ENCODE measurements at places on chromosomes 3 and 15.

GRCh38 chr3:143951351-143951971 lies 20.2 kb upstream of the DIPK2A start:
- DNase-seq, result peak; percentile 29

DNA sequence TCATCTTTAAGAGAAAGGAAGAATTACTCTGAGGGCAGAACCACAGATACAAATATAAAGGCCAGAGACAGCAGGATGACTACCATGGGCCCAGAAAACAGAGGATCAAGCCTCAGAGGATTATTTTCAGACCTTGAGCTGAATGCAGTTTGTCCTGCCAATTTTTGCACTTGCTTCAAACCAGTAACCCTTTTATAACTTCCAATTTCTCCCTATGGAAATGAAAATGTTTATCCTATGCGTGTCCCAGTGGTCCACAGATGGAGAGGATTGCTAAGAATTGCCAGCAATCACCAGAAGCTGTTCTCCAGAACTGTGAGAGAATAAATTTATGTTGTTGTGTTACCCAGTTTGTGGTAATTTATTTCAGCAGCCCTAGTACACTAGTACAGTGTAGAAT lies 26.4 kb upstream of the MME start:
- DNase-seq, result no peak

- DNase-seq, result no peak
Measured at GRCh38 chr3:66242788-66243464, 22.1 kb downstream of the SLC25A26 start.

GRCh38 chr3:139238281-139239030 lies 105.4 kb upstream of the MRPS22 start:
- DNase-seq, result no peak

- DNase-seq, result no peak
Measured at GRCh38 chr3:148882288-148882687, 17.2 kb downstream of the CPA3 start.

DNA sequence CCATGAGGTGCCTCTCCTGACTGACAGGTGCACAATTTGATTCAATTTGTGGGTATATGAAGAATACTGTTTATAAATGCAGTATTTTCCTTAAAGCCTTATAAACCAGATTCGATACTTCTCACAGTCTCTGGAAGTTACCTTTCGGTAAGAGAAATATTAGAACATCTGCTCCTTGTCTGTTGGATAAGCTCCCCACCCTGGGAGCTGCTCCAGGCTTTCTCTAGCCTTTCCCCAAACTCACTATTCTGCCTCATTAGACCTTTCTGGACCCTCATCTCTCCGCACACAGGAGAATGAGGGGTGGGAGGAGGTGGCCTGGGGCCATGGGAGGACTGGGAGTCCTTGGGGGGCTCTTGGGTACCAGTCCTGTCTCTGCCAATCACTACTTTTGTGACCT lies 59.8 kb upstream of the TBC1D21 start:
- no peak for DNase-seq

DNA sequence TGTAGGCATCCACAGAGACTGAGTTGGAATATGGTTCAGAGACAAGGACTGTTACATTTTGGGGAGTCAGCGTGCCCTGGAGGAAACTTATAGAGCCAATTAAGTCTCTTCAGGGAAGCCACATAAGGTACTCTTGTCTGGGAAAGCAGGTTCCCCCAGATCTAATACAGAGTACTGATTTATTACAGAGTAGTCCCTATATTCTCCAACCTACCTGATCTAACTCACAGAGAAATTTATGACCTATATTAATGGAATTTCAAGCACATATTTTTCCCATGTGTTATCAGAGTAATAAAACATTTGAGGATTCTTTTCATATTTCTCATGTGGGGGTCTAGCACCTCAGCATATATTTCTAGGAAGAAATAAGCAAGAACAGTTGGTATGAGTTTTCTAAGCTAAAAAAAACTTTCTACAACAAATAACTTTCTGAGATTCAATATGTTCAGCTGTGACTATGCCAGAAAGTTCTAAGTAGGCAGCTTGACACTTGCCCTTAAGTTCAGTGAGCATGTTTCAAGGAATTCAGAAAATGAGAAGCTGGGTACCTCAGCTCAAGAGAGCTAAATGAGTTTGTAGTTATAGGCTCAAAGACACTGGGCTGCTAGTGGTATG lies 75.3 kb upstream of the COL8A1 start:
- DNase-seq, result no peak

DNA sequence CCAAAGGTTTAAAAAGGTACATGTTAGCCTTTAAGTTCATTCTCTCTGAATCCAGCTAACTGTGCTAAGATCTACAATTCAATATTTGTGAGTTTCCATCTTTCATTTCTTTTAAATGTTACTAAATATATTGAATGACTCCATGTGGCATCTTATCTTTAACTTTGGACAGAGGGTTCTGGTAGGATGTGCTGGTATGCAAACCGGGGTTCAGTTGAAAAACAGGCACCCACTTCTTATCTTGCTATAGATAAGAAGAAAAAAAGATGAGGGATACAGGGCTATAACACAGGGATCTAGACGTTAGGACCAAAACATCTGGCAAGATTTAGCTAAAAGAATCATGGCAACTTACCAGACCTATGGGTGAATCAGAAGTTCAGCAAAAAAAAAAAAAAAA lies 538.3 kb downstream of the EDEM1 start:
- no peak for DNase-seq

DNA sequence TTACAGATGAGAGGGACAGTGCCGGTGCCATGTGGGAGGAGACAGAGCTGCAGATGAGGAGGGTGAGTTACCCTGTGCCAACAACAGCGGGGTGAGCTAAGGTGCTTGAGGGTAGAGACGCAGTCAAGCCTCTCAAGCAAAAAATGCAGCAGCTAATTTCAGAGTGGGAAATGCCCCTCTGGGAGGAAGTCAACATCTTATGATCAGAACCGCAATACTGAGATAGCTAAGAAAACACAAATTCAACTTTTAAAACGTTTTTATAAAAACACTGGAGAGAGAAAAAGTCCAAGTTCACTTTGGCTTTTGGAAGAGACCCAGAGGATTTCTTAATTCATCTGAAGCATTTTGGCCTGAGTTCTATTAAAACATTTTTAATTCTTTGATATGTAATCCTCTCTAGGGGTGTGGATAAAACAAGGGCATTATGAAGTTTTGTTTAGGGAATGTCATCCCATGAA lies 319.2 kb downstream of the SLC9A9 start:
- peak; percentile 16 for DNase-seq

- no peak for DNase-seq
Measured at GRCh38 chr15:101502572-101503295, 13.2 kb upstream of the PCSK6 start.

- no peak for DNase-seq
Measured at GRCh38 chr3:191269289-191270085, 59.7 kb upstream of the CCDC50 start.

DNA sequence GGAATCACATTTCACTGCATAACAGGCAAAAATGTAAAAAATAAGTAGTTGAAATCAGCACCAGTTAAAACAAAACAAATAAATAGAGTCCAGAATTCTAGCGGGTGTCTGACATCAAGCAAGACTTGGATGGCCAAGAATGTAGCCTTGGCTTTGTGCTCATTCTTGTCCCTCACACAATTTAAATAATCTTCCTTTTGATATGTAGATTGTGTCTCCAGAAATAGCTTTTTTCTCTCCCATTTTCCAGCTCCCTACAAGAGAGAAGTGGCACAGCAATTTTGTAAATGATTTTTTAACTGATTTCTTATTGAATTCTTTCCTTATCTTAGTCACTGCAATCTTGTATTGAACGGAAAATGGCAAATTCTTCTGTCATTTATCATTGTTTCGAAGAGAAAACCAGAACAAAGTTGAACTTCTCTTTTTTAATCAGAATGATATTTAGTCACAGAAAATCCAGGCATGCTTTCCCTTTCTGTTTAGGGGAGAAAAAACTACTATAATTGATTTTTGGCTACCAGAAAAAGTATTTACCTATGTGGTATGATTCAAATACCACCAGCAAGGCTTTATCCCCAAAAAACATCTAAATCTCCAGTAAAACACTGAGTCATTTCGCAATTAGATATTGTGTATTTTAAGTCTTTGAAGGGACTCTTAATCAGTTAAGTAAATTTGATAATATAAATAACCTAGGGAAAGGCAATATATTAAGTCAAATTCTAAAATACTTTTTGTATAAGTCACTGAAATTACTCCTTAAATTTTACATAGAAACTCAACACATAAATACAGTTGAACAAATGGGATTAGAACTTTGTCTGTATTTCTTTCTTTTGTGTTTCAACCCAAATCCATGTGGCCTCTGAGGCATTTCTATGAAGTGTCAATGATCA lies 481.7 kb downstream of the GBE1 start:
- DNase-seq, result no peak

GRCh38 chr15:72516777-72517176 lies 42.6 kb downstream of the ARIH1 start:
- no peak for DNase-seq

DNA sequence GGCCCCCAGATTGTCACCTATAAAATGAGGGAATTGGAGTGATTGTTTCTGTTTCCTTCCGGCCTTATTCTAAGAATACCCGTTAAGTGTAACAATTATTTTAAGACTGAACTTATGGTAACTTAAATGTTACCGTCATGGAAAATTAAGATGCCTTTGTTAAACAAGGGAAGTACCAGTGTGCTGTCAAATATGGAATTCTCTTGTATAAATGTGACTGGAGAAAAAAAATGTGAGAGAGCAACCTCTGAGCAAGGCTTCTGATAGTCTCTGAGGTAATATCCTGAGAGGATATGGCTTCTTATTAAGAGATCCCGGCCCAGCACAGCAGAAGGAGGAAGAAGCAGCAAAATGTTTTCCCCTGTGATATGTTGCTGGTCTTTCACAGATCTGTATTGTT lies 480.7 kb upstream of the ADAMTS9 start:
- no peak for DNase-seq

DNA sequence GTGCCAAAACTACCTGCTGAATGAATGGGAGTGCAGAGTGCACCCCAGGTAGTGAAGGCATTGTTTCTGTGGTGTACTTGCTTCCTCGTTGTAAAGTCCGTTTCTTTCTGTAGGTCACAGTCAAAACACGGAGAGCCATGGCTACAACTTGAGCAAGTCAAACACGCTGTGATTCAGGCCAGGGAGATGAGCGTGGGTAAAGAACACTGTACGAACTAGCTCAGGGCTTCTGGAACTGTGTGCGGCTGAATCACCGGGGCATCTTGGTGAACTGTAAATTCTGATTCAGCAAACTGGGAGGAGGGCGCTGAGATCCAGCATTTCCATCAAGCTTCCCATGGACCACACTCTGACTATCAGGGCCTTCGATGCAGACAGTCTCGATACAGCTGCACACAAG lies 5.0 kb upstream of the TNK2 start:
- no peak for DNase-seq

DNA sequence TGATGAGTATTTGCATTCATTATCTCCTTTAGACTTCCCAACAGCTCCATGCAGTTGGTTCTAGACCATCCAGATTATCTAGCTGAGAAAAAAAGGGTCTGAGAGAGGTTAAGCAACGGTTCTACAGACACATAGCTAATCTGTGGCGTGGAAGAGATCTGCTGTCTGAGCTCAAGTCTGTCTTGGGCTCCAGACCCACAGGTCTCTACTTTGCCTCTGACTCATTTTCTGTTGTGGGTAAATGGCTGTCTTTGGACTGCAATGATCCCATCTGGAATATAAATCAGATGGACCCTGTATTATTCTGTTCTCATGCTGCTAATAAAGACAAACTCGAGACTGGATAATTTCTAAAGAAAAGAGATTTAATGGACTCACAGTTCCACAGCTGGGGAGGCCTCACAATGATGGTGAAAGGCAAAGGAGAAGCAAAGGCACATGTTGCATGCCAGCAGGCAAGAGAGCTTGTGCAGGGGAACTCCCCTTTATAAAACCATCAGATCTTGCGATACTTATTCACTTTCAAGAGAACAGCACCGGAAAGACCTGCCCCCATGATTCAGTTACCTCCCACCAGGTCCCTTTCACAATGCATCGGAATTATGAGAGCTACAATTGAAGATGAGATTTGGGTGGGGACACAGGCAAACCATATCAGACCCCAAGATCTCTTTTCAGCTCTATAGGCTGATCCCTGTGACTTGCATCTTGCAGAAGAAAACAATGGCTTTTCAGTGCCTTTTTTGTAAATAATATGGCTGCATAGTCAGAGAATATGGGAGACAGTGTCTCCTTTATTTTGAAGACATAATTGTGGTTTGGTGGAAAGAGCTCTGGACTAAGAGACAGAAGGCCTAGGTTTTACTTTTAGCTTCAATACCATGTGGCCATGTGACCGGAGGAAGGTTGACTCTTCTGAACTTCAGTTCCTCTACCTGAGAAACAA lies 24.7 kb downstream of the CEMIP start:
- peak; percentile 20 for DNase-seq

DNA sequence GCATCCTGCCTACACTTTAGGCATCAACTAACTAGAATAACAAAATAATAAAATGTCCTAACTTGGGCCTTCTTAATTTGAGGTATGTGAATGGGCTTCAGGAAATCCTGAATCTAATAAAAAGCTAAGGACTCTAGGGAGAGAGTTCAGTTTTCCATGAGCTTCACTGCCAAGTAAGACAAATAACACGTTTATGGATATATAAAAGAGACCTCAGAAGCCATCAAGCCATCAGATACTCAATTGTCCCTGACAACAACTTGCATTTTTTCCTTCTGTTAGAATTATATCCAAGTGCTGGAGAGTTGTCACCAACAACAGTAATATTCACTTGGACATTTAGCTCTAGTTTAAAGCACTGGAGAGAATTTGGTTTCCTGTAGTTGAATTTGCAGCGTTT lies 102.4 kb upstream of the IGSF10 start:
- no peak for DNase-seq

DNA sequence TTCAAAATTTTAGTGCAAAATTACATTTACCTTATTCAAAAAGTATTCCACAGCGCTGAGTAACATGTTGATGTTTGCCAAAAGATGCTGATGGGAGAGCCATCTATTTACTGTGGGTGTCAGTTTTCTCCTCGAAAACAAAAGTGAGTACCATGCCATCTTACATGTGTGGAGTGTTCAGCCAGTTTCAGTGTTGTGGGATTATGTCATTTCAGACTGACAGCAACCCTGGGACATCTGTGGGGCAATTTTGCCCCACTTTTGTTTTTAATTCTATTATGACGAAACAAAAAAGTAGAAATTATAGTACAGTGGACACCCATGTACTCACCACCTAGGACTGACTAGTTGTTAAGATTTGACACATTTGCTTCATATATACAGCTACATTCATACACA lies 19.6 kb downstream of the SLCO3A1 start:
- DNase-seq, result no peak

GRCh38 chr3:56870436-56870835 lies 68.7 kb upstream of the ARHGEF3 start:
- DNase-seq, result no peak

- no peak for DNase-seq
Measured at GRCh38 chr3:97793420-97794019, 28.3 kb upstream of the CRYBG3 start.

Data from activated naive CD8-positive, alpha-beta T cell treated with anti-CD3 and anti-CD28 coated beads, Interleukin-2, amount 50 U/mL, for 24 hours (primary cell).